ENCODE measurements at places on chromosomes 6 and 20. TPM values are rescaled to one million over a fixed set of nuclear protein-coding genes. Genes with fewer than 3 reads are reported as not detected.

Gene SPATS1
- not detected for total RNA-seq

Gene ZBP1
- total RNA-seq, result 0.10 TPM

Gene C6orf120
- 37.9 TPM for total RNA-seq

Gene CNBD2
- 5.1 TPM for total RNA-seq

Gene MYH7B
- total RNA-seq, result not detected

Gene HLA-DOA
- total RNA-seq, result not detected

Gene FITM2
- total RNA-seq, result 4.8 TPM

Gene LGSN
- not detected for total RNA-seq

Gene NKAIN4
- not detected for total RNA-seq

Gene MUCL3
- total RNA-seq, result not detected

Gene FRK
- under 0.01 TPM for total RNA-seq

Gene TRIM15
- not detected for total RNA-seq

Gene FILIP1
- 10.4 TPM for total RNA-seq

Gene BTN1A1
- total RNA-seq, result not detected

Gene PM20D2
- total RNA-seq, result 19.1 TPM

Gene KCNK5
- total RNA-seq, result not detected

Gene POU5F1
- not detected for total RNA-seq

Gene SULF2
- 254 TPM for total RNA-seq

Gene DLL1
- total RNA-seq, result 1.2 TPM

Gene ARMC12
- total RNA-seq, result not detected

Gene THBD
- 82.9 TPM for total RNA-seq

Gene OARD1
- total RNA-seq, result 4.3 TPM

Gene ENPP5
- total RNA-seq, result not detected

Gene C20orf144
- 0.05 TPM for total RNA-seq

Gene TSPYL4
- 15.4 TPM for total RNA-seq

Gene TBXT
- not detected for total RNA-seq

Gene ZFAND3
- 21.1 TPM for total RNA-seq

Gene STMND1
- not detected for total RNA-seq

Gene C20orf204
- total RNA-seq, result 0.44 TPM

Gene TAF8
- total RNA-seq, result 23.0 TPM

Gene TP53TG5
- total RNA-seq, result not detected

Gene HBS1L
- 68.2 TPM for total RNA-seq

Gene SLC22A2
- not detected for total RNA-seq

Gene NFATC2
- total RNA-seq, result 10.7 TPM

Gene MLIP
- total RNA-seq, result 6.1 TPM

Gene PRL
- not detected for total RNA-seq

Gene CBLN4
- total RNA-seq, result not detected

Gene CENPW
- total RNA-seq, result 28.8 TPM

Gene ULBP2
- 21.4 TPM for total RNA-seq

Gene PHACTR1
- 12.5 TPM for total RNA-seq

Gene LZTS3
- 4.8 TPM for total RNA-seq

Gene PSMF1
- 113 TPM for total RNA-seq

Gene KCNB1
- not detected for total RNA-seq

Gene KCNG1
- 0.87 TPM for total RNA-seq

Gene HLA-DPB1
- 37.8 TPM for total RNA-seq

Gene EPPIN
- total RNA-seq, result not detected

Gene RARS2
- 23.6 TPM for total RNA-seq

Gene PLN
- not detected for total RNA-seq

Gene KHDC1
- 0.80 TPM for total RNA-seq

Gene LST1
- total RNA-seq, result 0.20 TPM

Gene BPI
- total RNA-seq, result not detected

Gene CST7
- not detected for total RNA-seq

Gene GPRC6A
- total RNA-seq, result not detected

Gene VGLL2
- not detected for total RNA-seq

Gene MYL9
- 30.7 TPM for total RNA-seq

Gene ELMO2
- 28.8 TPM for total RNA-seq

Gene DEFB124
- not detected for total RNA-seq

Gene GNMT
- total RNA-seq, result not detected

Gene SCUBE3
- 0.15 TPM for total RNA-seq
